ENCODE measurements at places on chromosomes 6 and 20. TPM values are rescaled to one million over a fixed set of nuclear protein-coding genes. Genes with fewer than 3 reads are reported as not detected.

Gene GRIK2
- not detected for total RNA-seq

Gene TBC1D32
- total RNA-seq: 7.0 TPM

Gene DNMT3B
- 2.6 TPM for total RNA-seq

Gene BPIFA3
- total RNA-seq: not detected

Gene GCNT2
- total RNA-seq: 4.1 TPM

Gene KIF6
- 0.96 TPM for total RNA-seq

Gene RGS17
- total RNA-seq: not detected

Gene HTR1E
- total RNA-seq: not detected

Gene IYD
- not detected for total RNA-seq

Gene TFAP2D
- total RNA-seq: not detected

Gene CST3
- total RNA-seq: 0.54 TPM

Gene SNAP25
- not detected for total RNA-seq

Gene BTNL2
- not detected for total RNA-seq

Gene ERMARD
- 26.2 TPM for total RNA-seq

Gene KCNB1
- total RNA-seq: not detected

Gene SLC22A7
- not detected for total RNA-seq

Gene MAP3K7
- total RNA-seq: 22.5 TPM

Gene TPMT
- 8.2 TPM for total RNA-seq

Gene PSORS1C1
- not detected for total RNA-seq

Gene GPX5
- not detected for total RNA-seq

Gene RNF5
- total RNA-seq: 58.3 TPM

Gene RNF144B
- 2.1 TPM for total RNA-seq

Gene TBC1D7
- total RNA-seq: 20.2 TPM

Gene IPCEF1
- 16.9 TPM for total RNA-seq

Gene AFDN
- 18.7 TPM for total RNA-seq

Gene STMND1
- total RNA-seq: not detected

Gene MED20
- 22.3 TPM for total RNA-seq

Gene LZTS3
- total RNA-seq: 1.6 TPM

Gene FOXS1
- not detected for total RNA-seq

Gene HSPA1B
- 21.6 TPM for total RNA-seq

Gene COL11A2
- 1.1 TPM for total RNA-seq

Gene GJA10
- not detected for total RNA-seq

Gene PM20D2
- 28.1 TPM for total RNA-seq

Gene JPH2
- 0.12 TPM for total RNA-seq

Gene GPSM3
- total RNA-seq: 71.3 TPM

Gene CALHM4
- total RNA-seq: not detected

Gene ZC2HC1B
- not detected for total RNA-seq

Gene LAMP5
- not detected for total RNA-seq

Gene C20orf204
- 2.1 TPM for total RNA-seq

Gene PKIB
- 0.52 TPM for total RNA-seq

Gene REM1
- not detected for total RNA-seq

Gene BMP2
- total RNA-seq: not detected

Gene NAPB
- total RNA-seq: 6.7 TPM

Gene RAB23
- total RNA-seq: 1.2 TPM

Gene CYB5R4
- total RNA-seq: 30.1 TPM

Gene HLA-DOB
- total RNA-seq: 2.1 TPM

Gene C6orf15
- not detected for total RNA-seq

Gene DEFB126
- not detected for total RNA-seq

Gene CRISP2
- total RNA-seq: not detected

Gene PDYN
- total RNA-seq: not detected

Gene CYP24A1
- not detected for total RNA-seq

Gene HTR1B
- not detected for total RNA-seq

Gene KIFC1
- 74.1 TPM for total RNA-seq

Gene KPNA5
- 11.5 TPM for total RNA-seq

Gene ID1
- 0.37 TPM for total RNA-seq

Gene BMP5
- not detected for total RNA-seq

Gene PPP1R14C
- 0.33 TPM for total RNA-seq

Gene NRSN1
- total RNA-seq: not detected

Gene OPRM1
- total RNA-seq: not detected
